ENCODE measurements at places on chromosomes 6 and 20. TPM values are rescaled to one million over a fixed set of nuclear protein-coding genes. Genes with fewer than 3 reads are reported as not detected.

The THEMIS gene
- 0.31 TPM for total RNA-seq

The SEL1L2 gene
- total RNA-seq, result not detected

The ACTL10 gene
- total RNA-seq, result 4.4 TPM

The SAMD3 gene
- total RNA-seq, result 0.81 TPM

The CSTF1 gene
- total RNA-seq, result 19.7 TPM

The DDO gene
- total RNA-seq, result 4.3 TPM

The MAFB gene
- total RNA-seq, result 4.9 TPM
